ENCODE measurements at places on chromosomes 5 and 9. TPM values are rescaled to one million over a fixed set of nuclear protein-coding genes. Genes with fewer than 3 reads are reported as not detected.

- no peak for DNase-seq
- no peak overlapping the region for H3K4me3 ChIP-seq
- no peaks in the 10 kb centered on the region for H3K27me3 ChIP-seq
- no peak overlapping the region for H3K27ac ChIP-seq
Observed at GRCh38 chr5:78574731-78575161, 73.8 kb downstream of the LHFPL2 start.

- no peak overlapping the region for H3K4me3 ChIP-seq
- DNase-seq, result peak; percentile 92
- peaks cover 35% of the 10 kb centered on the region for H3K4me1 ChIP-seq
- H3K36me3 ChIP-seq, result no peaks in the 10 kb centered on the region
Observed at GRCh38 chr5:35369965-35370790, 139.9 kb upstream of the PRLR start.

The TPRN gene
- total RNA-seq, result 3.4 TPM

The TERT gene
- total RNA-seq, result 2.4 TPM

The FRMPD1 gene
- not detected for total RNA-seq

The HINT2 gene
- total RNA-seq, result 21.8 TPM

The SLC36A3 gene
- total RNA-seq, result not detected

All from neural progenitor cell (in vitro differentiated cells).